ENCODE measurements at places on chromosomes 3 and 15.

DNA sequence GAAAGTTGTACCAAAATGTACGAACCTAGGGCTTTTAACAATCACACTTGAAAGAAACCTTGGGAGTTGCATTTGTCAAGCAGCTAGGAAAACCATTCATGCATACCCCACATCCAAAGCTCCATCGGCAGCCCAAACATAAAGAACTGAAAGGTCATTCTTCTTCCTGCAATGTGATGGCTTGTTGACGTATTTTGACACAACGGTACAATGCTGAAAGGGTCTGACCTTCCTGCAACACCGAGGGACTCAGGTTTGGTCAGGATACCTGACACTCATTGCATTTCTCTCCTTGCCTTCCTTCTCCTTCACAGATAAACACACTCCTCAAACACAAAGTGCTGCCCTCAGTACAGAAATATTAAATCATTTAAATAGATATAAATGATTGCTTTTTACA, 145.5 kb downstream of the CDIN1 start:
- DNase-seq = no peak

- DNase-seq = peak; percentile 83
Observed at GRCh38 chr3:148727231-148727630, 29.5 kb downstream of the AGTR1 start.

GRCh38 chr15:42891569-42891968, 29.0 kb downstream of the TTBK2 start:
- DNase-seq = no peak

GRCh38 chr3:109442531-109442930, 105.2 kb upstream of the DPPA4 start:
- no peak for DNase-seq

DNA sequence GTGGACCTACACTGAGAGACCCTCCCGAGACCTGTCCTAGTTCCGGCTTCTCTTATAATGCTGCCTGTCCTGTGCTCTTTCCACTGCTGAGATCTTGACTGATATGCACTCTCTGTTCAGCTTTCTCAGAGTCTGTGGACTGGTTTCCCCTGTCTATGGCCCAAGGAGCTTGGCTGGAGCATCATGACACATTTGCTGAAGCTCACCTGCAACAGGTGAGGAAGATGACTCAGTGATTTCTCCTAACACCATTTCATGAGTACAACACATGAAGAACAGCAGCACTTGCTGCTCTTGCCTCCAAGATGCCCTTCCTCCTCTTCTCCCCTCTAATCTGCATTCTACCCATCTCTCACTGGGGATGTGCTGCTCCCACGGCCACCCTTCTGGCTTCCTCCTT, 92.1 kb downstream of the DUT start:
- no peak for DNase-seq

- peak; percentile 36 for DNase-seq
Observed at GRCh38 chr3:126342991-126343648, 14.1 kb downstream of the KLF15 start.

DNA sequence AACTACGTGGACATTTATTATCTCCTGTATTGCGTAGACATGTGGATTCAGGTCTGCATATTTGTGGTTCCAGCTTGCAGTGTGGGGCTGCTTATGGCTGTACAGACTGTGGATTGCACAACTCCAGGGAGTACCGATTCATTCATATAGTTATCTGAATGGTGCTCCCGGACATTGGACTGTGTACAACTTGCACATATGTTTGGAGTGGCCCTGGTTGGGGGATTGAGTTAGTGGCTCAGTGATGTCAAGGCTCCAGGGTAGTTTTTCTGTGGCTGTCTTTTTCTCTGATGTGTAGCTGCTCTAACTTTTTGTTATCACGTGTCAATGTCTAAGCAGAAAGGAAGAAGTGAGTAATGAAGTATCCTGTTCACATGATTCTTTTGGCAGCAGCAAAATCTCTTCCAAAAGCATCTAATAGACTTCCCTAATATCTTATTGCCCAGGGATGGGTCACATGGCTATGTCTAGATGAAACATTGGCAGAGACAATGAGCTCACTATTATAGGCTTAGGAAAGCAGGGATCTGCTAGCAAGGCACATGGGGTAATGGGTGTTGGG, 15.8 kb downstream of the ST3GAL6 start:
- no peak for DNase-seq

DNA sequence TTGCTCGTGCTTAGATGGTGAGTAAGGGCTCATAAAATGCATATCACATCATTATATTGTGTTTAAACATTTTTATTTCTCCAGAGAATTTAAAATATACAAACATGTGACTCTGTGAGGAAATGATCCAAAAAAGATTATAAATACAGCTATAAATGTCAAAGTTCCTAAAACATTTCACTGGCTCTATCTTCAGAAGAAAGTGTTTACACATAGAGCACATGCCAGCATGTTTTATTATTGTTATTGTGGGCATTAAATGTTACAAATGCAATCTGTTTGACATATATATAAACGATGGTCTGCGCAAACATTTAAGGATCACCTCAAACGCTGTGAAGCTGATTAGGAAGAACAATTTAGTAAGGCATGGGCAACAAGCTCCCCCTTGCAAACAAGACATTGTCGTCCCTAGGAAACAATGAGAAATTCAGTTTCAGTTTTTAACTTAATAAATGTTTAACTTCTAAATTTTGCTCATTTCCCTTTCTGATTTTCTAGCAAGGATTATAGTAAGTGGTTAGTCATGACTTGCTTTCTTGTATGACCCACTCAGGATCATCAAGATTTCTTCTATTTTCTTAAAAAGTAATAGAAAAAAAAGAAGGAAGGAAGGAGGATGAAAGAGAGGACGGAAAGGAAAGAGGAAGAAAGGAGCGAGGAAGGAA, 207.5 kb downstream of the SATB1 start:
- no peak for DNase-seq

DNA sequence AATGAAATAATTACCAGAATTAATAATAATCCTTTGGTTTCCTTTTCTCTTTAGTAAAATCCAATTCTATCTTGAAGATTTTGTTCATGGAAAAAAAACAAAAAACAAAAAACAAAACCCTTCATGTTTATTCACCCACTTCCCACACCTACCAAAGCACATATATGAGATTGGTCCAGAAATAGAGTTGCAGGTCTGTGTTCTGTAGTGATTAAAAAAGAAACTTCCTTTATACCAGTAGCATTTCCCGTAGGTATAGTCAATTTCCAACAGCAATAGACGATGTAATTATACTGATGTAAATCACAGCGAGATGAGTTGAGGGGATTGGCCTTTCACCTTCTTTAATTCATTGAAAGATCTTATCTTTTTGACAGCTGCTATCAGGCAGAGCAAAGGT, 194.6 kb downstream of the SOX2 start:
- no peak for DNase-seq

- DNase-seq = no peak
Observed at GRCh38 chr3:20683910-20684309, 497.9 kb upstream of the SGO1 start.

DNA sequence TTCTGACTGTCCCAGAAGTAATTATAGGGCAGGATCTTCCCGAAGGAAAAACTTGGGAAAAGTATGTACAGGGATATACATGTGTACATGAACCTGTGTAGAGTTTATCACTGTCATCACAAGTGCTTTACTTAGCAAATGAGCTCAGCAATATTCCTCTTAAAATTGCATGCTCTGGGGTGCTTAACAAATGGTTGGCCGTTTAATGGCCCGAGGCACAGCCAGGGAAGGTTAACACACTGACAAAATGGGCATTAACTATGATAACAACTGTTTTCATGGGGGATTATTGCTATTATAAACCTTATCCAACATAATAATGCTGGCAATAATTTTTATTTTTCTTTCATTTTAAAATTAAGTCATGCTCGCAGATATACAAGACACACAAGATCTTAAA, 459.3 kb downstream of the TUSC7 start:
- no peak for DNase-seq

DNA sequence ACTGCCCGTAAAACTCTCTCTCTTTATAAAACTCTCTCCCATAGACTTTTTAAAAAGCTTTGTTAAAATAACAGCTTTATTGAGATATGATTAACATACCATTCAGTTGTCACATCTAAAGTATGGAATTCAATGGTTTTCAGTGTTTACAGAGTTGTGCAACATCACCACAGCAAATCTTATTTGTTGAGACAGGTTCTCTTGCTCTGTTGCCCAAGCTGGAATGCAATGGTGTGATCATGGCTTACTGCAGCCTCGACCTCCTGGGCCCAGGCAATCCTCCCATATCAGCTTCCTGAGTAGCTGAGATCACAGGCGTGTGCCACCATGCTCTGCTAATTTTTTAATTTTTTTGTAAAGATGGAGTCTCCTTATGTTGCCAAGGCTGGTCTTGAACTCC, 35.9 kb upstream of the TRAK1 start:
- DNase-seq = no peak

DNA sequence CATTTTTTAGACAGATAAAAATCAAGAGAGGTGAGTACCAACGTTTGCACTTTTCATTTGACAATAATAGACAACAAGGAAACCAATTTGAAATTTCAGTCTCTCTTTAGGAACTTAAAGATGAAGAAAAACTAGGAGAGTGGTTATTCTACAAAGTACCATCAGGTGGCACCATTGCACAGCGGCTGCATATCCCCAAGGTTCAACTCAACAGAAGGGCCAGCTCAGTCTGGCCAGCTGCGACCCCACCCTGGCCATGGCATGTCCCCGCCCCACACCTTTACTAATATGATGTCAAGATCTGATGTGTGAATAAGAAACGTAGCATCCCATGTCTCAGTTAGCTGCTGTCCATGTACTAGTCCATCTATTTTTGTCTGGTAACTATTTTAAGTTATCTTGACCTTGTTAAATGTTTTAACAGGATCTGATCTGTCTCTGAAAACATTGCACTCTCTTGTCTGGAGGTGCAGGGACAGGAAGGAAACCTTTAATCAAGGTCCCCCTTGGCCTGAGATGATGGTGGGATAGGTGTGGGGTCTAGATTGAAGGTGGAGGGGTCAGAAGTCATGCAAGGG, 35.5 kb upstream of the CGNL1 start:
- peak; percentile 71 for DNase-seq

GRCh38 chr3:122635789-122636188, 44.9 kb upstream of the PARP14 start:
- no peak for DNase-seq

- DNase-seq = no peak
Observed at GRCh38 chr3:29591579-29591978, 310.7 kb downstream of the RBMS3 start.

DNA sequence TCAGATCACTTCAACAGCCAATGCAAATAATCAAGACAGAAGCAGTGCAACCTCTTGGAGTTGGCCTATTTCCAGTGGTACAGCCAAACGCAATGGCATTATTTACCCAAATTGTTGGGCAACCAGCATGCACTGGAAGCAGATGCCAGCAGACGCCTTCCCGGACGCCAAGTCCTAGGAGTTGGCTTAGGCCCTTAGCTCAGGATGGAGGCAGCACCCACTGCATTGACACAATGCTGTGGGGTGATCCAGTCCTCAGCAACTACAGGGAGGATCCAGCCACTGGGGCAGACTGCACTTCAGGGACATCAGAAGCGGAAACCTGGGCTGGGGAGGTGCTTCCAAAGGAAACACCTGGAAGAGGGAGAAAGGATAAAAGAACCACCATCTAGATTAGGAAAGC, 290.4 kb downstream of the FAM43A start:
- no peak for DNase-seq

GRCh38 chr15:48644827-48645557, 517 bp downstream of the FBN1 start:
- DNase-seq = no peak

- DNase-seq = no peak
Observed at GRCh38 chr3:105691633-105692032, 177.2 kb downstream of the CBLB start.

GRCh38 chr15:49060710-49061495, 14.7 kb upstream of the SECISBP2L start:
- DNase-seq = no peak

GRCh38 chr3:9951598-9951961, 628 bp downstream of the PRRT3 start:
- no peak for DNase-seq

GRCh38 chr15:77531191-77532000, 101.3 kb downstream of the LINGO1 start:
- no peak for DNase-seq

GRCh38 chr3:168730073-168730472, 634.3 kb upstream of the GOLIM4 start:
- DNase-seq = no peak

DNA sequence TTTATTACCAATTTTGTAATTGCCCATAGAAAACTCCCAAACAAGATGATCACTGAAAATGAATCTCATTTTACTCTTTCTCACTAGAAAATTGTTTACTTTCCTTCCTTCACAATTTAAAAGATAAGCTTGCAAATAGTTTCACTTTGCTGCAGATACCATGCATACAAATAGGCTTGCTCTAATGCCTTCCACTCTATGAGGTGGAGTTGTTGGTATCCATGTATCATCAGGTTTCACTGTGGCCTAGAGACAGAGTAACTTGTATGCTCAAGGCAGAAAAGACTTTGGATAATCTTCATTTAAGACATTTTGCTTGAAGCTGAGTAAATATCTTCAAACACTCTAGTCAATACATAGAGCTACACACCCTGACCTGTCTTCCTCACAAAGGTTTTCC, 60.8 kb downstream of the RYK start:
- no peak for DNase-seq

- DNase-seq = no peak
Observed at GRCh38 chr3:169071003-169071402, 592.5 kb downstream of the MECOM start.

DNA sequence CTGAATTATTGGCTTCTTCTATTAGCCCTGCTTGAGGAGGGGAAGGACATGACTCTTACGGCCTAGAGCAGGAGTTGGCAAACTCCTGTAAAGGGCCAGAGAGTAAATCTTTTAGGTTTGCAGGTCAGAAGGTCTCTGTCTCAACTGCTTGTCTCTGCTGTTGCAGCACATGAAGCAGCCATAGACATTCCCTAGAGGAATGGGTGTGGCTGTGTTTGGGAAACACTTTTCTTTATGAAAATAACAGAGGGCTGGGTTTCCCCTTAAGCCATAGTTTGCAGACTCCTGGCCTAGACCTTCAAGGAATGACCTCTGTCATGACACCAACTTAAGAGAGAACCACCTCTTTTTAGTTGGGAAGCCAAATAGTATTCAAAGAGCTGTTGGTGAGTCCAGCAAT, 10.3 kb downstream of the TRAK1 start:
- DNase-seq = no peak

DNA sequence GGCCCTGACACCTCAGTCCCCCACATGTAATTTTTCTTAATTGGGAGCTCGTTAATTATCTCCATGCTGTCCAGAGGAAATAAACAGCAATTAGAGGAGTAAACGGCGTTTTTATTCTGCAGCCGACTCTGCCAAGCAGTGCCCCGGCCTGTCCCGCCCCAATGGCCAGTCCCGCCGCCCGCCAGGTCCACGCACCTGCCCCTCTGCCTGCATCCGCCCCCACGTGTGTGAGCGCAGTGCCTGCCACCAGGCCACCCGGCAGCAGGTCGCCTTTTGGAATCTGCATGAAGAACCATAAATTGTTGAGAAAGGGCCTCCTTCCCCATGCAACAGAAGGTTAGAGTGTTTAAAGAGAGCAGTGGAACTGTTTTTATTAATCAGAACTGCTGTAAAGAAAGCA, 87.5 kb upstream of the LINGO1 start:
- DNase-seq = no peak

All from NCI-H526 (cell line).